ENCODE measurements at places on chromosomes 13 and 19.

DNA sequence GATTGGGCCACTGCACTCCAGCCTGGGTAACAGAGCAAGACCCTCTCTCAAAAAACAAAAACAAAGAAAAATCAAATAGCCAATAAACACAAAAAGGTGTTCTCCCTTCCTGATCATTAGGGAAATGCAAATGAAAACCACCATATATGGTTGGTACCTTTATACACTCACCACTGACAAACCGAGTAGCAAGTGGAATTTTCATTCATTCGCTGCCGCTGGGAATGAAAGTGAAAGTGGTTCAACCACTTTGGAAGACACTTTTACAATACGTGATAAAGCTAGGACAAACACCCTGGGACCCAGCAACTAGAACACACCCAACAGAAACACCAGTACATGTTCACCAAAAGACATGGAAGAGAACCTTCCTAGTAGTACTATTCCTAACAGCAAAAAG is 21.0 kb downstream of the GRIK5 start:
- DNase-seq = no peak

- no peak for DNase-seq
These were observed 19.0 kb upstream of the FBL start for GRCh38 chr19:39865186-39865585.

DNA sequence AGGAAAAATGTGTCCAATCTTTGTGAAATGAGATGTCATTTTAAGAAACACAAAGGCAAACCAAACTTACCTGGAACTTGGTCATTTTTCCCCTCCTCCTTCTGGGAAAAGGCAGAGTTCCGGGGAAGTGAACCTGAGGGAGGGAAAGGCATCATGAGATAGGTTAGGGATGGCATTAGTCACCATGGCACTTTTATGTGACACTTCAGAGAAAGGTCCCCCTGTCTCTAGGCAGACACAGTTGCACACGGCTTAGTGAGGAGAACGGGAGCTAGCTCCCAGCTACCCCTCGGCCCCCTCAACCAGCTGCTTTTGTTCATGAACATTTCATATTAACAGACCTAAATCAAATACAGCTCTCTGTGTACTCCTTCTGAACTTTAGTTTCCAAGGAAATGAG is 1.5 kb downstream of the ZNF235 start:
- DNase-seq = no peak

DNA sequence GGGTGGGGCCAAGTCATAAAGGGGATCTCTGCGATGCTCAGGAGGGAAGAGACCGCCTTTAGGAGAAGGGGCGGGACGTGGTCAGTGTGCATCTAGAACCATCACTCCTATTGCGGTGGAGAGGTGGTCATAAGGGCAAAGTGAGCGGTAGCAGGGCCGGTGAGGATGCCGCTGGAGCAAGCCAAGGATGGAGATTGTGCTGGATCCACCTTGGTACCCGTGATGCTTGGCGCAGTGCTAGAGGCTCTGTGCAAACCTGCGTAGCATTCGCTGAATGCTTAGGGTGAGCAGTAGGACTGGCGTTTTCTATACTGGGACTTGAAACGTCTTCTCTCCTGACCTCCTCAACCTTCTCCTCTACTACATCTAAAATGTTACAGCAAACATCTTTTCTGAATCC is 294.2 kb downstream of the FGF9 start:
- DNase-seq = no peak

DNA sequence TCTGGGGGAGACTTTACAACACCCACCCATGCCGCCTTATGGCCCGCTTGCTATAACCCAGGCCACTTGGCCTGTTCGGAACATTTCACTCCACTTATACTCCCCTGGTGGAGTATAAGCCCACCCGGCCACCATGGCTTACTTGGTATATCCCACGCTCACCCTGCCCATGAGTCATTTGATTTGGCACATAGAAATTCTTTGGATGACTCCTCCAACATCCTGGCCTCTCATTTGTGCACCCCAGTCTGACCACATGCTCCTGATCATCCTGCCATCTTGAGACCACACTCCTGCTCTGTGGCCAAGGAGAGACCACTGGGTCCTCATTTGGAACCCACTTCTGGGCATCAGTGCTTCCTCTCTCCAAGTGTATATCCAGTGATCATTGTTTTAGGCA is 5.2 kb downstream of the SPACA6 start:
- DNase-seq = no peak

DNA sequence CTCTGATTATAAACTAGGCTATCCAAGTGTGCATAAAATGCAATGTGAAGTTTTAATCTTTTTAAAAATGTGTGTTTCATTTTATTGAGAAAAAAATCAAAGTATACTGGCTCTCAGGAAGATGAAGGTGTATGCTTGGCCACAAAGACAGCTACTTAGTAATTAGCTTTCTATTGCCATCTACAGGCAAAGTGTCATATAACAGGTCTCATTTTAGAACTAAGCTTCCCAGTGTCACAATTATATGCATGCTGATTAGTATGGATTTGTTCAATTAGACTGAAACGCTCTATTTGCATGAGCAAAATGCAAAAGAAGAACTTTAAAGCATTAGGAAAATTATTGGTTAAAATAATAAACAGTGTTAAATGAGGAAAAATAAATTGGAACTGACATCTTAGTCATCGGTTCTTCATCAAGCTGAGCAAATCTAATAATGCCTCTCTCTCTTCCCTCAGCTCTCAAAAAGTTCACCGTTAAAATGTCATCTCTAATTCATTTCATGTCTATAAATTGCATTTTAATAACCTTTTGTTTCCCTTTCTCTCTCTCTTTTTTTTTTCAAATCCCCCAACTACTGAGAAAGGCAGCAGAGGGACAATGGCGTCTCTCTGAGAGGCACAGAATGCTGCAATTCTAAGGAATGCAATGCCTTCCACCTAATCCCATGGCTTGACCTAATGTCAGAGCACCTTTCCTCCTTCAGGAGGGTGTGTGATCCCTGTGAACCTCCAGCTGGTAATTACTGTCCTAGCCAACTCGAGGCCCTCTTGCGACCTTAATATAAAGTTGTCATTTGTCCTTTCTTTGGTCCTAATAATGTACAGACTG is 313.1 kb upstream of the MAB21L1 start:
- DNase-seq = no peak

- DNase-seq = peak; percentile 80
These were observed 14.2 kb downstream of the EGLN2 start for GRCh38 chr19:40813182-40813581.

- DNase-seq = no peak
These were observed 19.8 kb upstream of the POU2F2 start for GRCh38 chr19:42151782-42152684.

DNA sequence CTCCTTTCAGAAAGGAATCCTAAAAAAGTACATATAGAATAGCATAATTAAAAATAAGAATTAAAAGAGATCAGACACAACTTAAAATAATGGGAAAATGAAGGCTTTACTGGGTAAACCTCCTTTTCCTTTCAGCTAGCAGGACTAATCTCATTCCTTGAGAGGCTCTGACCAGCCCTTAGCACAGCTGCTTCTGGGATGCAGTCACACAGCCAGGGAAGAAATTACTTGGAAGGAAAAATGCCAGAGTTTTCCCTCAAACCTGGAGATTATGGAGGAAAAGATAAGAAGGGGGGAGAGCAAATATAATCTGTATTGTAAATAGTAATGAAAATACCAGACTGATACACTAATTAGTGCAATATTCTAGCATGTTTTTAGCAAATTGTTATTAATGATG is 91.8 kb downstream of the LRCH1 start:
- DNase-seq = no peak

GRCh38 chr19:23817519-23817918 is 58.8 kb upstream of the ZNF681 start:
- no peak for DNase-seq

DNA sequence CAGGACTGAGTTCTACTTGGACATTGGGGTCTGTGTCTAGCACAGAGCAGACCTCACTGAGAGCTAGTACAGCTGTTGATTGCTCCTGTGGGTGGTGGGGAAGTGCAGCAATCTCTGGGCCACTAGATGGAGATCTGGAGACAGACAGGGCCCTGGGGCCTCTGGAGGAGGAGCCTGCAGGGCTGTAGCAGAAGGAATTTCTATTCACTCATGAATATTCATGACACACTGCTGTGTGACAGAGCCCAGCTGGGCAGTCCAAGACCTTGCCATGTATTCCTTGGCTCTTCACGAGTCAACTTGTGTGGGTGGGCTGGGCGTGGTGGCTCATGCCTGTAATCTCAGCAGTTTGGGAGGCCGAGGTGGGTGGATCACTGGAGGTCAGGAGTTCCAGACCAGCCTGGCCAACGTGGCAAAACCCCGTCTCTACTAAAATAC is 37.5 kb downstream of the SUGP2 start:
- DNase-seq = peak; percentile 81

DNA sequence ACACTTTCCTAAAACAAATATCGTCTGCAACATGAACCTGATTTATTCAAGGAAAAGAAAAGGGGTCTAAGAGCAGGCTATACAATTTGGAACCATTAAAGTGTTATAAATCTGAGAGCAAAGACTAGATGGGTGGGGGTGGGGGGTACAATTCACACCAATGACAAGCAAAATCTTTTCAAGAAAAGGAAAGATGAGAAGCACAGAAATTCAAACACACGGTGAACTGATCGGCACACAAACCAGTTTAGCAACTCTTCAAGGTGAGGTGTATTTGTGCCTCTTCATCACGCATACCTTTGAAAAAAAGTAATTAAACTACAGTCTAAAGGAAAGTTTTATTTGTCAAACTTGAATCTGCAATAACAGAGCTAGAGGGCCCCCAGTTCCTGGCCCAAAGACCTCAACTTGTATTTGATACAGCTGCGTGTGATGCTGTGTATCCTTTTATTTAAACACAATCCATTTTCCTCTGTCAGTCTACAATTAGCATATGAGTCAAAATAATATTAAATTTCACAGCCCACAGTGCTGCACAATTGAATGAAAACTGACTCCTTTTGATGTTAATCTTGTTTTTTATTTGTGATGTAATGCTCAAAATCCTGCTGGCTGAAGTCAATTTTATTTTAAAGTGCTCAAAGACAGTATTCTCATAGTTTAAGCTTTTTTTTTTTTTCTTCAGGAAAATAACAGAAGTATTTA is 14.2 kb downstream of the EFNB2 start:
- no peak for DNase-seq

DNA sequence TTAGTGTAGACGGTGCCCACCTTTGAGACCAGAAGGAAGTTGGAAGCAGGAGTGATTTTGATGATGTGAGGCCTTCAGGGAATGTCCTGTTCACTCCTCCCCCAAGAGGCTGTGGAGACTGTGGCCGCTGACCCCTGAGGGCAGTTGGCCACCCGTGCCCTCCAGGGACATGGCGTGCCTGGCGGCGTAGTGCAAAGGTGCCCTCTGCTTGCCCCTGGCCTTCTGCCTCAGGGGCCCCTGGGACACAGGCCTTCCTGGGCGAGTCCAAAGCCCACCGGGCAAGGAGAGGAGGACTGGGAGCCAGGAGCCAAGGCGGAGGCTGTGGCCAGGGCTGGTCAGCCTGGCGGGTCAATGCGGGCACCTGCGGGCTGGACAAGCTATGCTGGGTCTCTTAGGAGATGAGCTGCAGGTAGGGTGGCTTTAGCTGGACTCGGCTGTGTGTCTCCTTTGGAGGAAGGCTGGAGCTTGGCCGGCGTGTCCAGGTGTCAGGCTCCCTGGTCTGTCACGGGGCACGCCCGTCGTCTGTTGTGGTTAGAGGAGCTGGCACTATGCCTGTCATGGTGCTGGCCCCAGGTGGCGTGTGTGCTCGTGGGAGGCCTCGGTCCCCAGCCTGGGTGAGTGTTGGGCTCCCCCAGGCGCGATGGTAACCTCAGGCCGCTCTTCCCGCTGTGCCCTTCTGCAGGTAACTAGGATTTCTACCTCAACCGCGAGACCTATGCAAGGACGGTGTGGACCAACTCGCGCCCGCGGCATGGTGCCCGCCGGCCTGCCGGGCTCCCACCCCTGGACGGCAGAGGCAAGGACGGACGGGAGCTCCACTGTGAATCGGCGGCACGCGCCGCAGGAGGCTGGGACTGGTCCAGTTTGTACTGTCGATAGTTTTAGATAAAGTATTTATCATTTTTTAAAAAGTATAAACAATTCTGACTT is 6.8 kb downstream of the PLEKHJ1 start:
- DNase-seq = no peak

GRCh38 chr13:86882835-86883234 is 788.3 kb upstream of the SLITRK5 start:
- DNase-seq = no peak

- no peak for DNase-seq
These were observed 9.3 kb upstream of the LAIR1 start for GRCh38 chr19:54373781-54374631.

GRCh38 chr13:46526100-46526735 is 26.8 kb upstream of the LRCH1 start:
- DNase-seq = no peak

DNA sequence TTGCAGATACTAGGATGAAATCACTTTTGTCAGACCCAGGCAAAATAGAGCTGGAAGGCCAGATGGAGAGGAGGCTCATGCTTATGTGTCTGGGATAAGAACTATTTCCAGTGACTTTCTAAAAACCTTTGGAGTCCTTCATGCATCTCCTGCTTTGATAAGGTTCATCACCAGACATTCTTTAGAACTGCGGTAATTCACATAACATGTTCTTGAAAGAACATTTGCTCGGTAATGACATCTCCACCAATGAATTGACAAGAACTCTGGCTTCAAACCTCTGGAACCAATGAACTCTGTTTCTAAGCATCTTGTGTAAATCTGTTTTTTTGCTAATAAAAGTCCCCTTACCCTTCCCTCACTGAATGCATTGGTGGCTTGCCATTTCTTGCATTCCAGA is 112.0 kb upstream of the KL start:
- no peak for DNase-seq

DNA sequence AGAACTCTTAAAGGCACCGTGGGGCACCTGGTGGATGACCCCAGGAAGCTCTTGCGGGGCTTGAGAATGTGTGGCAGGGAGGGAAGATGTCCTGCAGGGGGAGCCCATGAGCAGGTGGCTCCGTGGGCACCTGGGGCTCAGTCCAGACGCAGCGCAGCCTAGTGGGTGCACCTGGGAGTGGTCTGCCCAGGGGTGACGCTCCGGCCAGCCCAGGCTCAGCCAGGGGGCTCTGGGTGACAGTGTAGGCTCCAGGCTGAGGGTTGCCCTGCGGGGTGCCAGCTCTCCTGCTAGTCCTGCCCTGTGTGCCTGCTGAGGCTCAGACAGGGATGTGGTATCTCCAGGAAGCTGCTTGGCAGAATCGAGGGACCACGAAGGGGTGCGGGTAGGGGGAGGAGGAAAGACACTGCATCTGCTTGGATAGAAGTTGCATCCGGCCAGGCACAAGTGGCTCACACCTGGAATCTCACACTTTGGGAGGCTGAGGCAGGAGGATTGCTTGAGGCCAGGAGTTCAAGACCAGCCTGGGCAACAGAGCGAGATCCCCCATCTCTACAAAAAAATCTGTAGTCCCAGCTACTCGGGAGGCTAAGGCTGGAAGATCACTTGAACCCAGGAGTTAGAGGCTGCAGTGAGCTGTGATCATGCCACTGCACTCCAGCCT is 15.0 kb upstream of the PGLS start:
- DNase-seq = peak; percentile 90

GRCh38 chr19:28446511-28446910 is 766.4 kb downstream of the UQCRFS1 start:
- DNase-seq = no peak

GRCh38 chr19:13400296-13400695 is 106.0 kb downstream of the CACNA1A start:
- DNase-seq = no peak

GRCh38 chr19:51065221-51065960 is 499 bp upstream of the KLK13 start:
- no peak for DNase-seq

GRCh38 chr13:57353831-57354230 is 186.8 kb downstream of the PRR20E start:
- DNase-seq = no peak

All from aorta (tissue), 5 donors.